ENCODE measurements at places on chromosomes 3 and 15.
A peak's percentile ranks its signal among the peaks of the same experiment; 100 is the strongest.

DNA sequence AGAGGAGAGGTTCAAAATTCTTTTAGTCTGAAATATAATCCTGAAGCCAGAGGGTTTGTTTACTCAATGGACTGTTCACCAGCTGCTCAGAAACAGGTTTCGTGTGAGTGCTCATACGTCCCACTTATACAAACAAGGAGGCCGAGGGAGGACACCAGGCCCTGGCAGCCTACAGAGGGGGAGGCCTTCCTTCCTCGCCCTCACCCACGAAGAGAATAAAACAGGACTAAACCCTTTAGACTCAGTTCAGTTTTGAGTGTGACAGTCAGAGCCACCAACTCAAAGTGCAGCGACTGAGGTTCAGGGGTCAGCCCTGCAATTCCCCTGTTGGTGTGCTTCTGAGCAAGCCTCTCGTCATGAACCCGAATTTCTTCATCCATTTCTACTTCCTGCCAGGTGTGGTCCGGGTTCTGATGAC is 17.3 kb downstream of the FAM174B start:
- DNase-seq = no peak

GRCh38 chr3:10977892-10978510 is 14.5 kb upstream of the SLC6A1 start:
- peak; percentile 70 for DNase-seq

DNA sequence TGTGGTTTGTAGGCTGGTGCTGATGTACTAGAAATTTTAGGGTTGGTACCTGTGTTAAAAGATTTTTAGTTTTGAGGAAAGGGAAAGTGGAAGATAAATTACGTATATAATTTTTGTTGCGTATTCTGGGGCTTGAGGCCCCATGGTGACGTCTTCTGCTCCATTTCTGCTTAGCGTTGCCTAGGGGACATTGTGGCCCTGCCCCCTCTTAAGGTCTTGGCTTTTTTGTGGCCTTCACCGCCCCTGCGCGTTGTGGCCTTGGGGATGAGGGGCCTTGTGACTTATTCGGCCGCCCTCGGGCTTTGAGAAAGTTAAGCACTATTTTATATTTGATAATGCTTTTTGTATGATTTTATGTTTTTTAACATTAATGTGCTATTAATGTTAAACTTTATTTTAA is 182.0 kb downstream of the KLF13 start:
- DNase-seq = no peak

DNA sequence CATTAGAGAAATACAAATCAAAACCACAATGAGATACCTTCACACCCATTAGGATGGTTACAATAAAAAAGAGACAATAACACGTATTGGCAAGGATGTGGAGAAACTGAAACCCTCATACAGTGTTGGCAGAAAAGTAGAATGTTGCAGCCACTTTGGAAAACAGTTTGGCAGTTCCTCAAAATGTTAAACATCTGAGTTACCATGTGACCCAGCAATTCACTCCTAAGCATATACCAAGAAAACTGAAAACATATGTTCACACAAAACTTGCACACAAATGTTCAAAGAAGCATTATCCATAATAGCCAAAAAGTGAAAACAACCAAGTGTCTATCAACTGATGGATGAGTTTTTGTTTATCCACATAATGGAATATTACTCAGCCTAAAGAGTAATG is 166.9 kb upstream of the FAM3D start:
- DNase-seq = no peak

DNA sequence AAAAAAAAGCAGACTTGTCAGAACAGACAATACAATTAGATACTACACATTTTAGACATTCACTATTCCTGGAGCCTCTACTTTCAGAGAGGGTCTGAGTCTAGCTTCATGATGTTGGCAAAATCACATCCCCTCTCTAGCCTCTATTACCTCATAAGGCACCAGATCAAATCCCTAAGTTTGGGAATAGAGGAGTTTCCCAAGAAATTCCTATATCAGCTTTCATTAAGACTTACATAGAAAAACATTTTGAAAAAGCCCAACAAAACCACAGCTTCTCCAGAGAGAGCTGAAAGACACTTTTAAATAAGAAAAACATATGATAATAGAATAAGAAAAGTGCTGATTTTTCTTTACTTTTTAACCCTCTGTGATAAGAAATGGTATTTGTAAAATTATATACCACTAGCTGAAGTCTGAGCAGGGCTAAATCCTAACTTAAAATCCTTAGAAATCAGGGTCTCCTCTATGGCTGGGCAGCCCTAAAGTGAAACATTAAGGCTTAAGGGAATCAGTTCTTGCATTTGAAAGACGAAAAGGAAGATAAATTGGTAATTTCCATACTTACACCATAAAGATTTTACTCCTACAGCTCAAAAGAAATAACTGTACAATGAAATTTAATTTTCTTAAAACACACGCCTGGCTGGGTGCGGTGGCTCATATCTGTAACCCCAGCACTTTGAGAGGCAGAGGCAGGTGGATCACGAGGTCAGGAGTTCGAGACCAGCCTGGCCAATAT is 4.3 kb downstream of the TBC1D2B start:
- DNase-seq = no peak

DNA sequence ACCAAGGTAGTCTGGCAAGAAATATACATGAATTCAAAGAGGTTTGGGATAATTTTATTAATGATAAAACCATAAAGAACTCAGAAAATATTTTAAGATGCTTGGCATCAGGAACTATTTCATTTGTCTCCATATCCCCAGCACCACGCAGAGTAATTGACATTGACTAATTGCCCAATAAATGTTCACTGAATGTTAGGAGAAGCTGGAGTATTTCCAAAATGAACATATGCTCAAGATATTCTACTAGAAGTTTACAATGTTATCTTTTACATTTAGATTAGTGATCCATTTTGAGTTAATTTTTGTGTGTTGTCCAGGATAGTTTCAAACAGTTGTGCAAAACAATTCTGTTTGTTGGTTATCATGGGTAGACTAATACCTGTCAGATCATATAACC is 298.8 kb upstream of the CTDSPL start:
- DNase-seq = no peak

DNA sequence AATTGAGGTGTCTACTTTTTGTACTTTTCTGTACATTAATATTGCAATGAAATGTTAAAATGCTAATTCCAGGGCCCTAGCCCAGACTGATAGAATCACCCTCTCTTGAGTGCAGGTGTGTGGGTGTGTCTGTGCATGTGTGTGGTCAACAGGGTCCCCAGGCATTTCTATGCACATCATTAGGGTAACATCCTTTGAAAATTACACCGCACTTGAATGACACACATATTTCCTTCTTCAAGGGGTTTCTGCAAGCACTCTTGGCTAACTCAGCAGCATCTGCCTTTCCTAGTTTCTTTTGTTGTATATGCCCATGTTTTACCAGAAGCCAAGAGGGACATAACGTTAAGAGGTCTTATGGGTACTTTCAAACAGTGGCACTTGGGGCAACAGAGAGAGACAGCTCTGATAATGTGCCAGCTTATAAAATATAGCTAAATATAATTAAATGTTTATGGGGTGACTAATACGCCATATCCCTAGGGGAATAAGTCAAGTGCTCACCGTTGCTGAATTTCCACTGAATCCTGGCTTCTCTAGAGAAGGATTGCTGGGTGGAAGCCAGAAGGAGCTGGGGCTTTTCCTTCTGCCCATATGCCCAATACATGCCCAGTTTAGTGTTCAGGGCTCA is 54.5 kb upstream of the LRIG1 start:
- DNase-seq = no peak

DNA sequence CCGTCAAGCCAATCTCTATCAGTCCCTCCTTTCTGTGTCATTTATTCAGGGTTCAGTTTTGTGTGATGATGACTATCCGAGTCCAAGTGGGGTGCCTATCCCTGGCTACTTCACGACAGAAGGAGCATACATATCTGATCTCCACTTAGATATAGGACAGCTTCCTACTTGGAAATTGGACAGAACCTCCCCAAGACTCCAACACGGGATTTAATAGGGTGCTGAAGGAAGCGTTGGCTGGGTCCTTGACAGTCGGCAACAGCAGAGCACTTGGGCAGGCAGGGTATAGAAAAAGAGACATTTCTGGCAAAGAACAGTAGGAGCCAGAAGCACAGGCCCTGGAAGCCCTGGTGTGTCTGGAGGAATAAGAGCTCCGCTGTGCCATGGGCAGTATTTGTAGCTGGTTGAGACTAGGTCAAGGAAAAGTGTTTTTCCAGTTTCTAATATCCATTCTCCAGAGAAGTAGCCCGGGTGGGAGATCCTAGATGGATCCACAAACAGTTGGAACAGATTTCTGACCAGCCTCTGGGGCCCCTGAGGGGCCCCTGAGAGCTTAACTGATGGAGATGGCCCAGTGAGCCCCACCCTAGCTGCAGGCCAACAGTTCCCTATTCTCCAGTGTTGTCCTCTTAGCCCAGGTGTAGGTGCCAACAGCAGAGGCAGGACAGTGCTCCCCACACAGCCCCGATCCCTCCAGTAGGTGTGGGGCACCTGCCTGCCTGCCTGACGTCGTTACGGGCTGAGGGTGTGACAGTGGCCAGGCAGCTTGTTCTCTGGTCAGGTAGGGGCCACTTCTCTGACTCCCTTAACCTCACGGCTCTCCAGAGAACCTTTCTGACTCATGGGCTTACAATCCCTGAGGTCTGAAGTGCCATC is 130.8 kb downstream of the CHCHD6 start:
- DNase-seq = no peak
